ENCODE measurements at places on chromosomes 3 and 15.

- DNase-seq: no peak
These were observed 261.4 kb downstream of the CNTN3 start for GRCh38 chr3:74353039-74353438.

DNA sequence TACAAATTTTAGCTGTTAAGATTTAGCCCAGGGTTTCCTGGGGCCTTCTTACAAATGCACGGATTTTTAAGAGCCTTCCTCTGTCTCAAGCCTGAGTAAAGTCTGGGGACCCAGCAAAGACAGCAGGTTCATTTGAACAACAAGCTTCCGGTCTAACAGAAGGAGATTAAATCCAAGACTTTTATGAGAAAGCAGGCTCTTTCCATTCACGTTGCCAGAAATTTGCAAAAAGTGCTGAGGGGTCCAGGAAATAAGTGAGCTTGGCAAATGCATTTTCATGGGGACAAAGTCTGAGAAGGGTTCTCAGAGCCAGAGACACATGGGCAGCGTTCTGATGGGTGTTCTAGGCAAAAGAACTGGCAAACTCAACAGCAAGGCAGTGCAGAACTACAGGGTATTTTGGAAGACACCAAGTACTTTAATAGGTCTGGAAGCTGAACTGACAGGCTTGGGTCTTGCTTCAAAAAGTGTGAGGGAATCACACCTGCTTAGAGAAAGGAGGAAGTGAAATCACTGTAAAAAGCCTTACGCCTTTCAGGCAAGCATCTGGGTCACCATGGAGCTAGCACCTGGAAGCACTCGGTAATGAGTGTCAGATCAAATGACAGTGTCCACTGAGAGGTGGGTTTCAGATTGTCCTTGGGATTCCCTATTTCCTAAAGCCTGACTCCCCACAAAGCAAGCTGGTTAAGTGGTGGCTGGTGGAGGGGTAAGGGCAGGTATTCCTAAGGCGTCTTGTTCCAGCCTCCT lies 115.8 kb upstream of the ARHGEF3 start:
- DNase-seq: peak; percentile 27

GRCh38 chr3:54188176-54188791 lies 65.9 kb downstream of the CACNA2D3 start:
- DNase-seq: no peak

GRCh38 chr3:37509069-37509468 lies 334.7 kb upstream of the LRRFIP2 start:
- no peak for DNase-seq

DNA sequence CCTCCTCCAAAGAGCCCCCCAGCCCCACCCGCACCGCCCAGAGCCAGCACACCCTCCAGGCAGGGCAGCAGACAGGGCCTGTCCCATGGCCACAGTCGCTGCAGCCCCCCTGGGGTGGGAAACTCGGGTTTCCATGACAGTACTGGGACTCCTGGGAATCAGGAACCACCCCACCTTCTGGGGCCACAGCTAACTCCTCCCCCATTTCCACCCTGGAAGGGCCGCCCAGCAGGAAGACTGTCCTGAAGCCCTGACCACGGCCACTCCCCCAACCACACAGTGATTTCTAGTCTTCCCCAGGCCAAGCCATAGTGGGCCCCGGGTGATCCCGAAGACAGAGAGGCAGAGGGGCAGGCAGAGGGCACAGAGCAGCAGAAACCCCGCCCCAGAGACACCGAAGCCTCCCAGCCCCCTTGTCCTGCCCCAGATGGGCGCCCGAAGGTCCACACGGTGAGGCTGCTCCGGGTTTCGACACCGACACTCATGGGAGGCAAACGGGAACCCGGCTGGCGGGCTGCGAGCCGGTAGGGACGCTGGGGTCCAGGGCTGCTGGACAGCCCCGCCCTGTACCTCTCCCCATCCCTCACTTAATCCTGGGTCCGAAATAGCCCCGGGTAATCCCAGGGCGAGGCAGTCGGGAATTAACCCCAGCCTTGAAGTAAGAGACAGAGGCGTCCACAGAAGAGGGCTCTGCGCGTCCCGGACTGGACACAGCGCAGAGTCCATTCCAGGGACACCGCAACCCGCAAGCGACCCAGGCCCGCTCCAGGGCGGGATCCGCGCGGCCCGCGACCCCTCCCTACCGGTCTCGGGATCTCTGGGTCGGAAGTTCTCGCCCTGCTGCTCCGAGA lies 138.4 kb downstream of the NUP210 start:
- DNase-seq: no peak

Data from CD4-positive, alpha-beta T cell treated with Interleukin-15 for 1 hour (primary cell).